Amniotic stem cell (primary cell): ENCODE measurements at places on chromosomes 11 and 22.

- DNase-seq: no peak
These were observed 43.4 kb downstream of the PDHX start for GRCh38 chr11:34959770-34960169.

GRCh38 chr11:61962213-61963015, 5.0 kb downstream of the FTH1 start:
- DNase-seq: no peak

GRCh38 chr11:66115638-66116301, 45.7 kb downstream of the PACS1 start:
- DNase-seq: no peak

DNA sequence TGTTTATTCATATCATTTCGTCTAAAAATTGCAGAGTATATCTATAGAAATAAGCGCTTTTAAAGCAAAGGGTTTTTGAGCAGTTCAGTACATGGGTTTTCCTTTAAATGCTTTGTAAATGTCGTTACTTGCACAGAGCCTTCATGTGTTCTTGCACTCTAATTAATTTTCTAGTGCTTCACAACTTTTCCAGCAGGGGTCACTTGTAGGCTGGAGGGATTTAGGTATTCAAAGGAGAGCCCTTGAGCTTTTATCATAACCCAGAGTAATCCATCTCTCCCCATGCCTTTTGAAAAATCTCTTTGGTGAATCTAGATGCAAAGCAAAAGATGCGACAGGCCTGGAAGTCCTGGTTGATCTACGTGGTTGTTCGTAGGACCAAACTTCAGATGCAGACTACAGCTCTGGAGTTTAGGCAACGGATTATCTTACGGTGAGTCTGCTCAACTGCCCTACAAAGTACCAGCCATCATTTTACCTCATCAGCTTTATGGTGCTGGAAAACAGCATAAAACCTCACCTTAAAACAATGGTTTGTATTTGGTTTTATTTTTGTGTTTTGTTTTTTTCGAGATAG, 60.4 kb downstream of the SFI1 start:
- no peak for DNase-seq

DNA sequence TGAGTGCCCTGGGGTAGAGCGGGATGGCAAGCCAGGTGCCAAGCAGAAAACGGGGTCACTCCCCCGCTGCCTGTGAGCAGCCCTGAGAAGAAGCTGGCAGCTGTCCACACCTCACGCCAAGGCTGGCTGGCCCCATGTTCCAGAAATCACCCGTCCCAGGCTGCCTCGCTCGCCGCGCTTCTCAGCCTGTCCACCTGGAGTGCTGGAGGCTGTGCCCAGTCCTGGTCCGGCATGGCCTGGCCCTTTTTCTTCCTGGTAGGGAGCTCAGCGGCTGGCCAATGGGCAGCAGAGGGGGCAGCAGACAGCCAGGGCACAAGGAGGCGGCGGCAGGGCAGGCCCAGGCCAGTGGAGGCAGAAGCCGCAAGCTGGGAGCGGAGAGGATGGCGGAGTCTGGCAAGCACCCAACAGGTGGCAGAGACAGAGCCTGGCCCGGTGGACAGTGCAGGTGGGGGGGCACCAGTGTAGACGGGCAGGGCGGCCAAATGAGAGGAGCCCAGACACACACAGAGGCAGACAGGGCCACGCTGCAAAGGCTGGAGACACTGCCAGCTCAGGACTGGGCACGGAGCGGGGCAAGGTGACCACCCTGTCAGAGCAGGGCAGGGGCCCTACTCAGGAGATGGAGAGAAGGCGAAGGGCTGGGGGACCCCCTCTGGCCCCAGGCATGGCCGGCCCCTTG, 37.2 kb upstream of the TH start:
- no peak for DNase-seq

GRCh38 chr11:8870411-8871170, 40.4 kb upstream of the AKIP1 start:
- DNase-seq: peak; percentile 15

DNA sequence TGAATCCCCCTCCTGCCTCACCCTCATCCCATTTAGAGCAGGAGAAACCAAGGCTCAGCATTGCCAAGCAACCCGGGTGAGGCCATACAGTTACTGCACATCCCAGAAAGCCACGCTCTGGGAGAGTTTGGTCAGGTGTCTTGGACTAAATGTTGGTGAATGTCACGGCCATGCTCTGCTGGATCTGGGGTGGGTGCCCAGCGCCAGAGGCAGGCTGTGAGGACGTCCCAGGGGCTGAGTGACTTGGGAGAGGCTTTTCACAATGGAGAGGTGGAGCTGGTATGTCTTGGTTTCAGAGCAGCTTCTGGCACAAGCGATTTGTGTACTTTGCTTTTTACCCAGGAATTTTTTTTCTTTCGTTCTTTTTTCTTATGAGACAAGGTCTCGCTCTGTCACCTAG, 6.6 kb downstream of the SERHL2 start:
- DNase-seq: no peak

DNA sequence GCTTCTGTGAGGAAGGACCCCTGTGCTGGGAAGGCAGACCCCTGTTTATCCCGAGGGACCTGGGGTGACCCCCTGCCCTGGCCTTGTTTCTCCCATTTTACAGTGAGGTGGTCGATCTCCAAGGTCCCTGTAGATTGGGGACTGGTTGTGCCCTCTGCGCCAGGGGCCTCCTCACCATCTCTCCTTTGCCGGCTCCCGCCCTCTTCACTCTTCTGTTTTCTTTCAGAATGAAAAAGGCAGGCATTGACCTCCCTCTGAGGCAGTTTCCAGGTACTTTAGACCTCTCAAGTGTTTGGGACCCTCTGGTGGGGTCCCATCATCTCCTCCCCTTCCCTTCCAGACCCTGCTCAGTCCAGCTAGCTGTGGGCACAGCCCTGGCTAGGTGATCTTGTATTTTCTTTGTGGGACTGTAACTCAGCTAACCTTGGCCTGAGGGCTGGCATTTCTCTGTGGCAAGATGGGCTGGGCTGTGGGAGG, 1.5 kb downstream of the SERPINH1 start:
- DNase-seq: no peak

DNA sequence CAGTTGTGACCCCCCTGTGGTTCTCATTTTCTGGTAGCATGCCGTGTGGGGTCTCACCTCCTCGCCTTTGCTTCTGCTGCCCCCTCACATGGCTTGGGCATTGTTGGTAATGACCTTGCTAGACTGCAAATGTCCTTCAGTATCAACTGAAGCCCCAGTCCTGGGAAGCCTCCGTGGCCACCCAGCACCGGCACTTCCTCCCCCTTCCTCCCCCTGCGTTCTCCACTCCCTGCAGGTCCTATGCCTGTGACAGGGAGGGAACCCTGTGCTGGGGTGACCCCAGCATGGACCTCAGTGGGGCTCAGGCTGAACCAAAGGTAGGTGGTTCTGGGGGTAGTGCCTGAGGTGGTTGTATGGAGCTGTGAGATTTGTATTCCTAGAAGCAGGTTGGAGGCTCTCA, 5.9 kb downstream of the ST3GAL4 start:
- DNase-seq: no peak

DNA sequence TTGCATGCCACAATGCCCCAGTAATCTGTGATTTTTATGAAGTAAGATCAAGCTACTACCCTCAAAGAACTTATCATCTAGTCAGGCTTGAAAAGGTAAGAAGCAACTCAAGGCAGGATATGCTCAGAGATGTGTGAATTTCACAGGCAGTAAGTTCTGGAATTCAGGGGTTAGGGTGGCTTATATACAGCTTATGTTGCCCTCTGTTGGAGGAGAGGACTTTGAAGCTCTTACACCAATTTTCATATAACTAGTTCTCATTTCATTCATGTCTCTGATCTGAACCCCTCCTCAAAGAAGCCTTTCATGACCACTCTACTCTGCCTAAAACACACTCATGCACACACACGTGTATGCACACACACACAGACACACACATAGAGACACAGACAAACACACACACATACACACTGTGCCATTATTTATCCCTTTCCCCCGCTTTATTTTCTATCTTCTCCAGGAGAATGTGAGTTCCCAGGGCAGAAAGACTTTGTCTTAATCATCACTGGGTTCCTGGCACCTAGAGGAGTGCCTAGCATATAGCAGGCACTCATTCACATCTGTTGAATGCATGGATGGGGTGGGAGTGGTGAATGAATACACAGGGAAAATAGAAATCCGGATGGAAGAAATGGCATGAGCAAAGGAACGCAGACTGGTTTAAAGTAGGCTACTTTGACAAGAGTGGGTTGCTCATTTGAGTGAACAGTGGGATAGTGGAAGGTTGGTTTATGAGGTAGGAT, 220.7 kb upstream of the ZBED5 start:
- DNase-seq: no peak

DNA sequence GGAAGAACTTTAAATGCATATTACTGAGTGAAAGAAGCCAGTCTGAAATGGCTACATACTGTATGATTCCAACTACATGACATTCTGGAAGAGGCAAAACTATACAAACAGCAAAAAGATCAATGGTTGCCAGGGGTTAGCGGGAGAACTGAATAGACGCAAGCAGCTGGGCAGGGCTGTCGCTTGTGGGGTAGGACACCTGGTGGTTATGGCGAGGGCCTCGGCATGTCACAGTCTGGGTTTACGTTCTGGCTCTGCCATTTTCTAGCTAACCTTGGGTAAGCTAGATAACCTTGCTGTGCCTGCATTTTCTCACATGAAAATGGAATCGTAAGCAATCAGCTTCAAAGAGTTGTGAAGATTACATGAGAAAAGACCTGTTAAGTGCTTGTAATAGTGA, 55.2 kb upstream of the SYT13 start:
- no peak for DNase-seq

DNA sequence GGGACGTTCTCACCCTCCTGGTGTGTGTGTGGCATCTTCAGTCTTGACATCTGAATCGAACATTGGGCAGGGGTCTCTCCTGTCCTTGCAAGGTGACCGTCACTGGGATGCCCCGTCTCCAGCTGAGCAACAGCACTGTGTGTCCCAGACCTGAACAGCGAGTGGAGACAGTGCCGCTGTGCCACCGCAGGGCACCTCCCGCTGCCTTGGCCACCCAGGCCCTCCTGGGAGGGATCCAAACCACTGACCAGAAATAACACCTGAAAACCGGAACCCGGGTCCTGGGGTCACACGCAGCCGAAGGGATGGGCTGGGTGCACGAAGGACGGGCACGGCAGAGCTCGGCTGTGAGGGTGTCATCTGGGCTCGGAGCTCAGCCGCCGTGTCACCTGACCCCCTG, 102.2 kb downstream of the BRD1 start:
- DNase-seq: no peak

GRCh38 chr22:50530877-50531545, 1.2 kb upstream of the TYMP start:
- DNase-seq: no peak

- DNase-seq: no peak
These were observed 84.0 kb downstream of the RSF1 start for GRCh38 chr11:77736473-77736872.

DNA sequence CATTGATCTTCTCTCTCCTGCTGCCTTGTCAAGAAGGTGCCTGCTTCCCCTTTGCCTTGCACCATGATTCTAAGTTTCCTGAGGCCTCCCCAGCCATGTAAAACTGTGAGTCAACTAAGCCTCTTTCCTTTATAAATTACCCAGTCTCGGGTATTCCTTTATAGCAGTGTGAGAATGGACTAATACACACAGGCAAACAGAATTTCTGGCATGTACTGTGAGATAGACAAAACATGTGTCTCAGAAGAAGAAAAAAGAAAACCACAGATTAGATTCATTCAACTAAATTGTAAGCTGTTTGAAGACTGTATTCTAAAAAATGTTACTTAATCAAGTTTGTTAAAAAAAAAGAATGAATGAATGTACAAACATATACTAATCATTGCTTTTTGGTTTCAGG, 1.5 kb upstream of the MMP20 start:
- DNase-seq: no peak

DNA sequence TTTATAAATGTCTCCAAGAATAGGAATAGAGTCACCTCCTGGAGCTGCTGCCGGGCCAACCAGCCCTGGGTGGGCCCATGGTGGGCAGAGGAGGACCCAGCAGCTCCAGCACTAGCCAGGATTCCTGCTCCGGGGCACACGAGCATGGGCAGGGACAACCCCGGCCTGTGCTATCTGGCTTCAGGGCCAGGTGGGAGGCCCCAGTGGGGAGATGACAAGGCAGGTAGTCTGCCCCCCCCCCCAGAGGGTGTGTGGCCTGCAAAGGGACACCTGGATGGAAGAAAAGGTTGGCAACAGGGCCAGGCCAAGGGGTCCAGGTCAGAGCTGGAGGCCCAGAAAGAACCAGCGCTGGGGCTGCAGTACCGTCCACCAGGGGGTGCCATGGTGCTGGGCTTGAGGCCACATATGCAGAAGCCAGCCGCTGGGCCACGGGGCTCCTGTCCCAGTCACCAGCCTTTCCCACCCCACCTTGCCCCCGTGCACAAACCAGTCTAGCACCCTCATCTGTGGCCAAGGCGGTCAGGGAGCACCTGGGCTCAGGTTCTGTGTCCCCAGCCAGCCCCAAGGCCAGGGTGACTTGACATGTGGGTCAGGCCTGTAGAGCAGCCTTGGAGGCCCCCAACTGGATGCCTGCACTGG, 3.4 kb downstream of the TSPAN32 start:
- peak; percentile 57 for DNase-seq

DNA sequence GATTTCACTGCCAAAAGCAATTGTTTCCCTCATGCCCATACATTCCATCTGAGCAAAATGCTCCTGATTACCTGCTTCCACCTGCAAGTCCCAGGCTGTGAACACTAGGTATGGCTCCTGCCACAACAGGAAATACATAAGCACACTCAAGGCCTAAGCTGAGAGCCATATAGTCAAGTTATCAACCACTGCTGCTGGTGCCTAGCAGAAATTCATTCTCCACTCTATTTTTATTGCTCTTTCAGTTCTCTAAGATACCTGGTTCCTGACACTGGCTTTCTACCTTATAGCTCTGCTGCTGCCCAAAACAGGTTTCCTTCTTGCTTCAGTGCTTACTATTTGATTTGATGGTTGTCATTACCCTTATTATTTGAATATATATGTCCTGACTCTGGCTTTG, 31.6 kb downstream of the SLC36A4 start:
- DNase-seq: no peak

DNA sequence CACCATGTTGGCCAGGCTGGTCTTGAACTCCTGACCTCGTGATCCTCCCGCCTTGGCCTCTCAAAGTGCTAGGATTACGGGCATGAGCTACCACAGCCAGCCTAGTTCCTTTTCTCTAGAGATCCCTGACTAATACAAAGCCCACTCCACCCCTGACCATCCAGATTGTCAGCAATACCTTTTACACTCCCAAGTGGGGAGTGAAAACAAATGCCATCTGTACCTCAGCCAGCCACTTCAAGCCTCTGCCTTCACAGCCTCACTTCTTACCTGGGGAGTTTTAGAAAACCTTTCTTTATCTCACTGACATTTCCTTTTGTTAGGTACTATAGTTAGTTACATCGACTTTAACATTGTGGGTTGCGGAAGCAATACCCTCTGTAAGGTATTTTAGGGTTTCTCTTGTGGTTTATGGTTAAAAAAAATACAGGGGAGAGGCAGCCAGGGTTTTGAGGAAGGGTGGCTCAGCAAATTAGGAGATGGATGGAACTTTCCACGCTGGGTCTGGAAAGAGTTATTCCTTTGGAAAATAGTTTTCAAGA, 8.9 kb downstream of the TOM1 start:
- no peak for DNase-seq

GRCh38 chr11:72238040-72238450, 5.9 kb downstream of the PHOX2A start:
- DNase-seq: no peak
